Kasumi-1 (cell line): ENCODE measurements at places on chromosomes 5 and 9.
A peak's percentile ranks its signal among the peaks of the same experiment; 100 is the strongest.

GRCh38 chr9:110536822-110537221 is 42.7 kb downstream of the SVEP1 start:
- DNase-seq = no peak

DNA sequence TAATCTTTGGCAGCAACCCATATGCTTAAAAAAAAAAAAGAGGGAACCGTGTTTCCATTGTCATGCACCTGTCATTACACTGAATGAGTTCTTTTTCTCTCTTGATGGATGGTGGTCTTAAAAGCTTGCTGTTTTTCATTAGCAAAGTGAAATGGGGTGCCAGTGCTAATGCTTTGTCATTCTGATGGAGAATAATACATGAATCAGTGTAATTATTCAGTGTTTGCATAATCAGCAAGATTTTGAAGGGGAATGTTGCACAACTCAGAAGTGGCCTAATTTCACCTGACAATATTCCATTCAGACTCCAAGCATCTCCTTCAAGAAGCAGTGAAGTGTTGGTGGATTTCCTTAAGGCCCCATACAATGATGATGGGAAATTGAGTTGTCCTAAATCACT is 38.1 kb downstream of the MAP1B start:
- DNase-seq = no peak

DNA sequence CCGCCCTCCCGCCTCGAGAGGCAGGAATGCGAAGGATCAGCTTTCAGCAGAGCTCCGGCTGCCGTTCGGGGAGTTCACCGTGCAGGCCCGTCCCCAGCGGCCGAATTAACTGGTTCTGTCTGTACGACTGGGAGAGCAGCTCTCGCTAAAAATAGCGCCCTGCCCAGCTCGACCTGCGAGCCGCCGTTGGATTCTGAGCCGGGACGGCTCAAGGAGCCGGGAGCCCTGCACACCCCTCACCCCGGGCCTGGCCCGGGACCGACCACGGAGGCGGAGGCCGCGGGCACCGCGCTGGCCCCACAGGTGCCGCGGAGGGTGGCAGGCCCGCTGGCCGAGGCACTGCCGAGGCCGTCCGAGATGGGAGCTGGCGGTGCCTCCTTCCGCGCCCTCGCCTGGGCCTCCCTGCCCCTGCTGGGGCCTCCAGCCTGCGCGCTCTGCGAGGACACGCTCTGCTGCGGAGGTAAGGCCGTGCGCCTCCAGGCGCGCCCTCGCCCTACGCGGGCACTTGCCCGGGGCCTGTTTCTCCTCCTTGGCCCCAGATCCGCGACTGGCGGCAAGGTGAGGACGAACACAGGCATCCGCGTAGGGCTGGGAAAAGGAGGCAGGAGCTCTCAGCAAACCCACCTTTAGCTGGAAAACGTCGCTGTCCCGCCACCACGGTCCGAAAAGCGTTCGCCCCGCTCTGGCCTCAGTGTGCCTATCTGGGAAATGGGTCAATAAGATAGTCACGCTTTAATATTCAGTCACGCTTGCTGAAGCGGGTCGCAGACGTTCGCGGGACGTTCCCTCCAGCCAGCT is 53.1 kb upstream of the DAB2IP start:
- no peak for DNase-seq

DNA sequence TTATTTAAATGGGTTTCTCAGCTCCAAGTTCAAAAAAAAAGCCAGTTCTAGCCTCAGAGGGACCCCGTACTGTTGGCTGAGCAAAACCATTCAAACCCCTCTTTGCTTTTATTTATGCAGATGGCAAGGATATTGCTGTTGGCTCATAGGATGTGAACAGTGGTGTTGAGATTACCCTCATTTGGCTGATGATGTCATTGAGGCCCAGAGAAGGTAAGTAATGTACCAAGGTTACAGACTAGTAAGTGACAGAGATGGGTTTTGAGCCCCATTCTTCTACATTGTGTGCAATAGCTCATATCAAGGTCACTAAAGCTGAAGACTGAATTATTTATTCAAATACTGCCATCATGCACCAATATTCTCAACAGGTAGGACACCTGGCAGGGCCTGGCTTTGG is 122.2 kb upstream of the PCA3 start:
- DNase-seq = no peak

DNA sequence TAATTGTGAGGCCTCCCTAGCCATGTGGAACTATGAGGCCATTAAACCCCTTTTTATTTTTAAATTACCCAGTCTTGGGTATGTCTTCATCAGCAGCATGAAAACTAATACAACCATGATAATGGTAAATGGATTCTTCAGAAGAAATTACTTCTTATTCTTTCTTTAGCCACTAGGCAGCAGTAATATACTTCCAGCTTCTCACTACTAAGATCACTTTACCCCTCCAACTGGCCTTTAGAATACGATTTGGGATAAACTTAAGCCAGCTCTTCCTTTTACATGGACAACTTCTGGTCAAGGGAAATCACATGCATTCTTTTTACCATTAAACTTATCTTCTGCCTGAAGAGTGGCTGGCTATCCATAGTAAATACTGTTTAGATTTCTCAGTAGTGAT is 355.4 kb downstream of the MAN2A1 start:
- peak; percentile 19 for DNase-seq

DNA sequence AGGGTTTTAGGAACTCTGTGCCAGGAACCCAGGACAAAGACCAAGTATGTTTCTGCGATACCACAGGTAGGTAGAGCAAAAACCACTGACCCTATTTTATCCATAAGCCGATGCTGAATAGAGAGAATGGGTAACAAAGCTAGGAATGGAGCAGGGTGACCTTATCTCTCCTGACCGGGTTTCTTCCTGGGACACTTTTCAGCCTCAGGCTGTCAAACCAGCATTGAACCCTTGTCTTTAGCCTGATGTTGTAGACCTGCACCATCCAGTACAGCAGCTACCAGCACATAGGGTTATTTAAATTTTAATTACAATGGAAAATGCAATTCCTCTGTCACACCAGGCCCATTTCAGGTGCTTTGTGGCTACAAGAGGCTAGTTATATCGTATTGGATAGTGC is 43.1 kb upstream of the DMRT3 start:
- DNase-seq = no peak

GRCh38 chr9:71269859-71270258 is 148.4 kb upstream of the TRPM3 start:
- no peak for DNase-seq

DNA sequence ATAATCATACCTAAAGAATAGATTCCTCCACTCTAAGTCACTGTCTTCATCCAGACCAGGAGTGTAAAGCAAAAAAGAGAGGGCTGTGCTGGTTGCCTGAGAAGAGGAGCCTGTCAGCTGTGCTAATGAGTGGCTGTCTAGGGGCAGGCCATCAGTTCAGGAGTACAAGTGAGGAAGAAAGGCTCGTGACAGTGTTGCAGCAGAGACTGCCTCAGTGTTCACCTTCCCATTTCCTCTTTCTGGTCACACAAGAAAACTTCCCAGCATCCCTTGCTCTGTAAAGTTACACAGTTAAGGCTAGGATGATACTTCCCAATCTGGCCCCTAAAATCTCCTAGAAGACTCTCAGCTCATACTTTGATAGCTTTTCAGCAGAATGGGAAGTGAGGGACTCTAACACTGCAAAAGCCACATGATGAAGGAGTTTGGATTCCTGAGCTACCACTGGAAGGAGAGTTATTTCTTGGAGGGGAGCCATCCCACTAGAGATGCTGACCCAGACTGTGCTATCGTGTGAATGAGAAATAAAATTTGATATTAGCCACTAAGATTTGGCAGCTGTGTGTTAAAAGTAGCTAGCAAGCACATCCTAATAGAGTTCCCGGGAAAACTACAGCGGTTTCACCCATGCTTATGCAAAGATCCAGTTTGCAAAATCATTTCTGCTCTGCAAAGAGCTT is 67.1 kb downstream of the ADAMTS12 start:
- DNase-seq = peak; percentile 24

DNA sequence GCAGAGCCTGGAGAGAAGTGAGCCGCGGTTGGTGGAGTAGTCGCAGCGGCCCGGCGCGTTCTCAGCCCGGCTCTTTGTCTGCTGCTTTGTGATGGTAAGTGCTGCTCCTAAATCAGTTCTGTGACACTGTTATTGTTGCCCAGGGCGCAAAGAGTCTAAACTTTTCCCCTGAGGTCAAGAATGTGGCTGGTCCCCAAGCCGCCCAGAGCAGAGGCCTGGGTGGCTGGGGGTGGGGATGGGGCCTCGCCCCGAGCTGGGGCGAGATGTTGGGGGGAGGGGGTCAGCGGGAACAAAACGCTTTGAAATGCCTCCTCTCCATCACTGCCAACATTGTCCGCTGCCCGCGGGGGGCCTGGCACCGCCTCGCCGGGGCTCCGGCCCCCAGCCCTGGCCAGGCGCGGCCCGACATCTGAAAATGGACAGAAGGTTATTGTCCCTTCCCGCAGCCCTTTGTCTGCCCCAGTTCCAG is 11.7 kb upstream of the CERCAM start:
- no peak for DNase-seq

DNA sequence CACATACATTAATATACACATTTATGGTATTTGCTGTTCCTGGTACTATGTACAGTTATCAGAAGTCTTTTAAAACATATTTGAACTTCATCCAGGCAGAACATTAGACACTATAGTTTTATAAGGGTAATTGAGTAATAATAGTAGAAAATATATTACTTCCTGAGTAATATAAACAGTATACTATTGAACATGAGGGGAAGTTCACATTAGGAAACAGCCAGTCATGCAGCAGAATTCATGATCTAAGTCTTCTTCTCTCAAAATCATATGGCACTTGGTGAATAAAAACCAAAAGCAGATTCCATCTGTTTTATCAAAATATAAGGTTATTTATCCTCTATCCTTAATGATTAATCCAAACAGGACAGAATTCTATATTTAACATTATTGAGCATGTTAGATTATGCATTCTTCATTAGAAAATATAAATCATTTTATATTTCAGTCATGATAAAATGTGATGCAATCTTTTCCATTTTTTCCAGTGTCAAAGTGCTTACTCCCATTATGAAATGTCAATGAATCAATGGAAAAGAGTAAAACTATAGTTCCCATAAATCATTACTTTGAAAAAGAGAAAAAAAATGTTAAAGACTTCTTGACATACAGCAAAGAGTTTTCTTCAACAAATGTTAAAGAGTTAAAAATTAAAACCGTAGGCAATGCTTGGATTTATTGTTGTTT is 584.3 kb upstream of the TUSC1 start:
- no peak for DNase-seq

DNA sequence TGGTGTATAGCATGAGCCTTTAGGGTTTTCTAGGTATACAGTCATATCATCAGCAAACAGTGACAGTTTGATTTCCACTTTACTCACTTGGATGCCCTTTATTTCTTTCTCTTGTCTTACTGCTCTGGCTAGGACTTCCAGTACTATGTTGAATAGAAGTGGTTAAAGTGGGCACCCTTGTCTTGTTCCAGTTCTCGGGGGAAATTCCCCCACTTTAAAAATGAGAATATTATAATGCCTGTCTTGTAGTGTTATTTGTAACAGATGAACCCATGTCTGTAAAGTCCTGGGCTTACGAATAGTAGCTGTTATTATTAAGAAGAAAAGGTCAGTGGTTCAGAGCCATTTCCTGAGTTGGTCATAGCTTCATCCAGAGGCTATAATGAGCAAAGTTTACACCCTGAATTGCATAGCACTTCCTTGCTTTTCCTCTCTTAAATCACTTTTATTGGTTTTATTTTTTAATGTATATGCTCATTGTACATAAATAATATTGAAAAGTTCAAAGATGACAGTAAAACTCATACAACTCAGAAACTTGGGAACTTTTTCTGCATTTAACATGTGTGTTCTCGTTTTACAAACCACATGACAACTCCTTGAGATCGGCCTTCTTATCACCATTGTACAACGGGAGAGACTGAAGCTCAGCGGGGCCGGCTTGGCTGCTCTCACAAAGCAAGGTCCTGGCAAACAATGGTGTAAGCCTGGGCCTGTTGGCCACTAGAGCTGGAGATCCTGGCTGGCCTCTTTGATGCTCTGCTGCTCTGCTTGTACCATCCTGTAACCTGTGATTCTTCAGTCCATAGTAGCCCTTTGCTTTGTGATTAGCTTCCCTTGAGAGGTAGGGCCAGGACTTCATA is 85.2 kb downstream of the CYFIP2 start:
- DNase-seq = no peak

- no peak for DNase-seq
These were observed 165.7 kb upstream of the IRX1 start for GRCh38 chr5:3429962-3430361.

GRCh38 chr9:21801683-21802417 is 586 bp upstream of the MTAP start:
- DNase-seq = no peak

DNA sequence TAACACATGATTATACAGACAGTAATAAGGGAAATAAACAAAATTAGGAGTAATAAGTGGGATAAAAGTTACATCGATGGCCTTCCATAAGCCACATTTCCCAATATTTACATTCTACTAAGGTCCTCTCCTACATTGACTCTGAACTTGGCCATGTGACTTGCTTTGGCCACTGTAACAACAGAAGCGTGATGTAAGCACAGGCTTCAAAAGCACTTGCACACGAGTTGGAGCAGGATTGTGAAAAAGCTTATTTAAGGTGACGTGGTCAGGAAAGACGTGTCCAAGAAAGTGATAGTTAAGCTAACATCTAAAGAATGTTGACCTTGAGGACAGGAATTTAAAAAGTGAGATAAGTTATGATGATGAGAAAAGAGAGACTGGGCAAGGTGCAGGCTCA is 9.8 kb upstream of the CEMIP2 start:
- no peak for DNase-seq

DNA sequence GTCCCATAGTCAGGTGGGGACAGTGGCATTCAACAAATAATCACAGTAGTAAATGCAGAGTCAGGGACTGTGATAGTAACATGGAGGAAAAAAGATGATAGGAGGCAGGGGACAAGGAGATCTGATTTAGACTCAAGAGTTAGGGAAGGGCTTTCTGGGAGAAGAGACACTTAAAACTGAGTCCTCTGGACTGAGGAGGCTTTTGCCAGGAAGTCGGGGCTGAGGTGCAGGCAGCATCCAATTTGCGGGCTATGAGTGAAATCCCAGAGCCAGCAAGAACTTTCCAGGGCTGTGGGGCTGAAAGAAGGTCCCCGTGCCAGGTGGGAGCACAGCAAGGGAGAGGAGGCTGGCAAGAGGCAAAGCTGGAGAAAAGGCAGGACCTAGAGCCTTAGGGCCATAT is 124.1 kb downstream of the KIF4B start:
- DNase-seq = no peak

GRCh38 chr5:128304791-128305190 is 221.2 kb downstream of the SLC12A2 start:
- no peak for DNase-seq

- DNase-seq = peak; percentile 75
These were observed 574.7 kb upstream of the MEF2C start for GRCh38 chr5:89457411-89458331.

GRCh38 chr5:39299962-39300361 is 64.3 kb downstream of the C9 start:
- DNase-seq = no peak
